ENCODE measurements at places on chromosomes 7 and 10.

- no peak for DNase-seq
Measured at GRCh38 chr7:71560354-71560995, 428.5 kb downstream of the GALNT17 start.

- peak; percentile 14 for DNase-seq
Measured at GRCh38 chr10:130807096-130807495, 504.4 kb downstream of the TCERG1L start.

DNA sequence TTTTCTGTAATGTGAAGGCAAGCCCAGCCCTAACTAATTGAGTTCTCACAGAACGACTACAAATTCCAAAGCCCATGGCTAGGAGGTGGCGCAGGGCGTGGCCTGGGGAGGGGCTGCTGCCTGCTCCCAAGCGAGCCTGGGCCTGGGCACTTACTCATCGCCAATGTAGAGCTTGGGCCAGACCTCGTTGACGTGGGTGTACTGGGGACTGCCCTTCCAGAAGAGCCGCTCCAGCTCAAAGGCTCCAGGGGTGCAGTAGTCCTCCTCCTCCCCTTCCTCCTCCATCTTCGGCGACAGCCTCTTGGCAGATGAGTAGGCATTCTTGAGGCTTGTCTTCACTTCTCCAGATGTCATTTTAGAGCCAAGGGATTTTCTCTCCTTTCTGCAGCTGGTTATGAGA is 53.3 kb upstream of the SAMD8 start:
- no peak for DNase-seq

GRCh38 chr7:27176962-27177794 is 3.1 kb upstream of the HOXA10 start:
- DNase-seq, result peak; percentile 58

GRCh38 chr7:94575646-94576045 is 66.0 kb downstream of the CASD1 start:
- no peak for DNase-seq

DNA sequence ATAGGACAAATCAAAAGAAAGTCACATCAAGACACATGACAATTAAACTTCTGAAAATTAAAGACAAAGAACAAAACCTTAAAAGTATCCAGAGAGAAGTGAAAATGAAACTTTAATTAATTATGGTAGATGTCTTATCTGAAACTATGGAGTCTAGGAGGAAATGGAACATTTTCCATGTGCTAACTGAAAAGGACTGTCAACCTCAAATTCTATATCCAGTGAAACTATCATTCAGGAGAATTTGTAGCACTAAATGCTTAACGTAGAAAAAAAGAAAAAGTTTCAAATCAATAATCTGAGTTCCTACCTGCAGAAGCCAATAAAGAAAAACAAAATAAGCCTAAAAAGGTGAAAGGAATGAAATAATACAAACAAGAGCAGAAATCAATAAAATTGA is 33.1 kb upstream of the C10orf71 start:
- DNase-seq, result no peak

GRCh38 chr10:51955696-51956095 is 256.3 kb upstream of the CSTF2T start:
- no peak for DNase-seq

DNA sequence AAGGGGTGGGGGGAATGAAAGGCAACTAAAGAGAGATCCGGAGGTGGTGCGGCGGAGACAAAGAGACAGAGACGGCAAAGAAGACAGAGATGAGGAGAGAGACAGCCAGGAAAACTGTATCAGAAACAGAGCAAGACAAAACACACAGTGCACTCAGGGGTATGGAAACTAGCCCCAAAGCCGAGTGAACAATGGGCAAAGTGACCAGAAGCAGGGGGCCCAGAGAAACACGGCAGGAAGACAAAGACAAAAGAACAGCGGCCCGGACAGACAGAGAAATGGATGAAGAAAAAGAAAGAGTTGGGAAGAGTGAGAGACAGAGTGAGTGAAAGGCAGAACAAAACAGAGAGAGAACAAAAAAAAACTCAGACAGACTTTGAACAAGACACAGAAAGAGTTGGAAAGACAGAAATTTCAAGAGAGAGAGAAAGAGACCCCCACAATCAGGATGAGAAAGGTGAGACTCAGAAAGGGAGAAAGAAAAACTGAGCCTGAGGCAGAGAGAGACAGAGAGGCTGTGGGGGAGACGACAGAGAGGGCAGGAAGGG is 60.6 kb upstream of the PAX2 start:
- peak; percentile 13 for DNase-seq

- no peak for DNase-seq
Measured at GRCh38 chr10:8614054-8614565, 559.6 kb downstream of the GATA3 start.

DNA sequence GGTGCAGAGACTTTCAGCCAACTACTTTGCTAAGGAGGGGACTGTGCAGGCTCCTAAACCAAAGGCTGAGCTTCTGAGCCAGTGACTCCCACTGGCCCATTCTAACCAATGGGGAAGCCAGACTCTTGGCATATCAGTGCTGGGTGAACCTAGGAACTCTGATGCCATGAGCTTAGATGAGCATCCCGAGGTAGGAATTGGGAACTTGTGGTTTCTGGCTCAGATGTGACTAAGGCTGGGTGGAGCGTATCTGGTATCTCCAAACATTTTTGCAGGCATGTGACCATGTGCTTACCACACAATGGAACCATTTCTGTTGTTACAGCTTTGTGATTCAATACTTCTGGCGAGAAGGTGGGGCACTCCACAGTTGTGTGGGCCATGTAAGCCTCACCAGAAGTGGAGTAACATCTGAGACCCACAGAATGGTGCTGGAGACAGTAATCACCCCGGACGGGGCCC is 2.5 kb upstream of the AVPI1 start:
- no peak for DNase-seq

DNA sequence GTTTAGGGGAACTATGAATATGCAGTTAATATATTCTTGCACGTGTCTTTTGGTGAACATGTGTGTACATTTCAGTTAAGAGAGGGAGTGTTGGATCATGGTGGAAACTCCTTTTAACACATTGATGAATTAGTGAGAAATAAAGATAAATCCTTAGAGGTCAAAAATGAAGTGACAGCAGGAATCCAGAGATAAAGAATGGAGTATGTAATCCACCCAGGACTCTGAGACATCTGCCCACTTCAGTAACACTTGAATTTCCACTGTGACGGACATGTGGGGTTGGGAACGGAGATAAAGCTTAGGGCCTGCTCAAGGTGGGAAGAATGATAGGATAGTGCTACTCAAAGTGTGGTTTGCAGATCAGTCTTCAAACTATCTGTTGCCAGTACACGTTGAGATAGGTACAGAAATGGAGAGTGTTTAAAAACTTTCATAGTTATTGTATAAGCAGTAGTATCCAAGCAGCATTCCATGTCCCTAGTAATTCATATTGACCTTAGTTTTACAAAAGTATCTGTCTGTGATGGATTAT is 6.6 kb upstream of the RELN start:
- DNase-seq, result no peak

- DNase-seq, result no peak
Measured at GRCh38 chr10:101901340-101901739, 57.7 kb upstream of the KCNIP2 start.

- DNase-seq, result no peak
Measured at GRCh38 chr10:49289480-49289879, 9.5 kb upstream of the C10orf71 start.

- DNase-seq, result no peak
Measured at GRCh38 chr10:125661941-125662515, 20.9 kb downstream of the TEX36 start.

DNA sequence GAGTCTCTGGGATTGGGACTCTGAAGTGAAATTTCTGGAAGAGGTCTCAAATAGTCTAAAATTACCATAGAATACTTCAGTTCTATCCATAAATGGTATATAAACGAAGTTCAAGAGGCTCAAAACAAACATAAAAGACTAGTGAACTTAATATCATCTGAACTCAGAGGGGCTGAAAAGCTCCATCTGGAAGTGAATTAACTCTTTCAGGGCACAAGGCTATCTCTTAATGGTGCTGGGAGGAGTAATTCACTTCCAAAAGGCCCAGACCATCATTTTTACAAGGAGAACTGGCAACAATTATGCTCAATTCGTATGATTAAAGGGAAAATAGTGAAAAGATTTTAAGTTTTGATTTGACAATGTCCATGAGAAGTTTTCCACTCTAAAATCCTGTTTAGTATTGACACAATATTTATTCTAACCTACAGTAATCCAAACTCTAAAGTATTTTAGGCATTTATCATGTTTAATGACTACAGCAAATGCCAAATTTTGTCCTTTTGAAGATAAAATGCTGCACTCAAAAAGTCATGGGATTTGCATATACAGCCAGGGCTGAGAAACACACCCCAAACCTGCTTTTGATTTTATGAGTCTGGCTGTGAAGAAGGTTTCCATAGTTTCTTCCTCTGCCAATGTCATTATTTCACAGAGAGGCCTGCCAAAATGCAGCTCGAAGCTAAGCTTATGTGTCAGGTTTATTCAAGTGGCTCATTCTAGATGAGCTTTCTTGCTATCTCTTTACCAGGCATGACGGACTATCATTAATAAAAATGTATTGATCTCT is 143.9 kb downstream of the HIBADH start:
- no peak for DNase-seq

DNA sequence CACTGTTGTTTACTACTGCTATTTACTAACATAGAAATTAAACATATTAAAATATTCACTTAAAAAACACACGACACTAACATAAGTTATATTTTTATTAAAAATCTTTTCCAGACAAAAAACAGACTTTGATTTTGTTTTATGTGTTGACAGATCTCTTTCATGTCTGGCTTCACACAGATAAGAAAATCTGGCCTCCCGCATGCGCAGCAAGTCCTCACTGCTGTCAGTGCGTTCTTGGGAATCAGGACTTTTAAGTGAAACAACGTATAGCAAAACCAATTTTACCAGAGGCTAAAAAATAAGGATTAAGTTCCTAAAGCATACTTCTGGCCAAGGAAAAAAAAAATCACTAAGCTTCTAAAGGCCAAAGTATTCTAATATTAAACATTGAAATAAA is 1.2 kb upstream of the IDI1 start:
- no peak for DNase-seq

DNA sequence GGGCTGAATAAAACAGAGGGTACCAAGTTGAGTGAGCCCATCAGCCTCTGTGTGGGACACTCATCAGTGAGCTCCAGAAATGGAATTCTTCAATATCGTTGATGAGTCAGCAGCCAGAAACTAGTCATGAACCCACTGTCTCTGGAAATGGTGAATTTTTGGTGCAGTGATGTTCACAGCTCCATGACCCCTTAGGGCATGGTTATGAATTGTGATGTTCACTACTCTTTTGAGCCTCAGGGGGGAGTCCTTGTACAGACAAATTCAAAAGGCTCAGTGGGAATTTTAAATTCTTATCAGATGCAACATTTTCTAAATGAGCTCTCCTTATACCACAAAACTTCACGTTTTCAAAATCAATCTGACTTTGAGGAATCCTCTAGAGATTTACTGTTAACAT is 335.7 kb downstream of the PHTF2 start:
- no peak for DNase-seq

GRCh38 chr7:4653771-4654170 is 28.3 kb upstream of the FOXK1 start:
- DNase-seq, result no peak

DNA sequence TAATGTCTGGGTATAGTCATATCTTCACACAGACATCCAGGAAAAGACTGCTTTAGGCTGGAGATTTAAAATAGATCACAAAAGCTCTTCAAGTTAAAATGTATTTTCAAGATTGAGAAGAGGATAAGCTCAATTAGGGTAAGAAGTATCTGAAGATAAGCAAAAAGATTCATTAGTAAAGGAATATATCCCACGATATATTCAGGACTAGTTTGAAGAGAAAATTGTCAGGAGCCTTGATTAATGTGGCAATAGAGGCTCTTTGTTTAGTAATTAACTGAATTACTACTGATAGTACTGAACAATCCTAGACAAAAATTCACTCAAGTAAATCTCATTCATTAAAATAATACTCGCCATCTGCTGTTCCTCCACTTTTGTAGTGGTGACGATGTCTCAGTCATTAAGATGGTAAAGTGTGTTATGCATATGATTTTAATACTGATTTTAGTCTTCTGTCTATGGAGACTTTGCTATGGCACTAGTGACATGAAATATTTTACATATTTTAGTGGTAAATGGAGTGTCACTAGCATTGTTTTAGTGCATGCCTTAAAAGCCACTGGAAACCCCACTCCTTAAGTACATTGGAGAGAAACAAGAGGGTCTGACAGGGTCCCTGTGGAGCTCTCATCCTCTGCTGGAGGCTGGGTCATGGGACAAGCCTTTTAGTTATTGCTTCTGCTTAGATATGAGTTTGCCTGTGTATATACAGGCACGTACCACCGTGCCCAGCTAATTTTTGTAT is 32.8 kb downstream of the INPP5F start:
- DNase-seq, result no peak

- DNase-seq, result no peak
Measured at GRCh38 chr10:16470747-16471146, 33.9 kb downstream of the PTER start.

DNA sequence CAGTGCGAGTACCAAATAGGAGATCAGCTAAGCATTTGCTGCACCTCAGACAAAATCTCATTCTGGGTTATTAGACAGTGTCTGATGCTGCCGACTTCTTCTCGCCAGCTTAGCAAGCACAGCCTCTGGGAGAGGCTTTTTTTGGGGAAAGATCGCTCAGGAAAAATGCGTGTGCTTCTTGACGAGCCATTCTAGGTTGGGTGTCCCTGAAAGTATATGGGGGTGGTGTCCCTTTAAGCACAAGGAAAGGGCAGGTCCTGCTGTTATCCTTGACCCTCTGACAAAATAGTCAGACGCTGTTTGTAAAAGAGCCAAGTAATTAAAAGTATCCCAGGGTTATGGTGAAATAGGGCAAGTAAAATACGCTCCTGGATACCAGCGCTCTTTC is 540.1 kb upstream of the FZD8 start:
- no peak for DNase-seq

DNA sequence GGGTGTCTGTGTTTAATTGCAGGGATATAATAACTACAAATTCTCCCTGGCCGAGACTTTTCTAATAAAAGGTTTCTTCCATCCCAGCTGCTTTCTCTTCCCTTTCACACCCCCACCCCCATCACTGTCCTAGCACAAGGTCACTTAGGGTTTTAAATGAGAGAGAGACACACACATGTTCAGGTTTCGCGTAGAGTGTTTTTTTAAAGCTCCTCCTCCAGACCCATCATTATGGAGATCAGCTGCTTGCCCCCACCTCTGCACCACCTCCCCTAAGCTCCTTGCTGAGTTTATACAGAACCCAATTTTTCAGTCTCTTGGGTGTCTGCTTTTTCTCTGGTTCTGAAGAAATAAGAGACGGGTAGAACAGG is 18.6 kb downstream of the LRMDA start:
- DNase-seq, result no peak

DNA sequence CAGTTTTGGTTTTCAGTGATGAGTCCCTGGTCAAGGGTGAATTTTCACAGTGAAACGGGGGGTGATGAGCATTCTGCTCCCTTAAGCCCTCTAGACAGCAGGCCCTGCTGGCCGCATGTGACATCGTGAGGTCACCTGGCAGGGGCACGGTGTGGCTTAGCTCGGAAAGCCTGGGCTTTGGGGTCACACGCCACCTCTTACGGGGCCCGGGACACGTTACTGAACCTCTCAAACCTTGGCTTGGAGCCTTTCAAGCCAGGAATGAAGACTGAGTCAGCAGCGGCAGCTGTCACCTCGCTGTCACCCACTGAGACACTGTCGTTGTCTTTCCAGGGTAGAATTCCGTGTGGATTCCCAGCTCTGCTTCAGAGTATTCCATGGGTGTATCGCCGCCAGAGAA is 4.1 kb downstream of the GET4 start:
- DNase-seq, result no peak

Data from posterior vena cava (tissue), 2 donors.